ENCODE measurements at places on chromosomes 13 and 19.

- no peak for DNase-seq
Measured at GRCh38 chr19:1905863-1906375, 720 bp downstream of the ADAT3 start.

DNA sequence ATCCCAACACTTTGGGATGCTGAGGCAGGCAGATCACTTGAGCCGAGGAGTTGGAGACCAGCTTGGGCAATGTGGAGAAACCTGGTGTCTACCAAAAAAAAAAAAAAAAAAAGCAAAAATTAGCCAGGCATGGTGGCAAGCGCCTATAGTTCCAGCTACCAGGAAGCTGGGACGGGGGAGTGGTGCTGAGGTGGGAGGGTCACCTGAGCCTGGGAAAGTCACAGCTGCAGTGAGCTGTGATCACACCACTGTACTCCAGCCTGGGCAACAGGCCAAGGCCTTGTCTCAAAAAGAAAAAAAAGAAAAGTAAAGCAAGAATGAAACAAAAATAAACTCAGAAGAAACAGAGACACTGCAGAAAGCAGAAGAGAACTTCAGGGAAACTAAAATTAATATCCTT is 31.6 kb downstream of the MTRF1 start:
- no peak for DNase-seq

DNA sequence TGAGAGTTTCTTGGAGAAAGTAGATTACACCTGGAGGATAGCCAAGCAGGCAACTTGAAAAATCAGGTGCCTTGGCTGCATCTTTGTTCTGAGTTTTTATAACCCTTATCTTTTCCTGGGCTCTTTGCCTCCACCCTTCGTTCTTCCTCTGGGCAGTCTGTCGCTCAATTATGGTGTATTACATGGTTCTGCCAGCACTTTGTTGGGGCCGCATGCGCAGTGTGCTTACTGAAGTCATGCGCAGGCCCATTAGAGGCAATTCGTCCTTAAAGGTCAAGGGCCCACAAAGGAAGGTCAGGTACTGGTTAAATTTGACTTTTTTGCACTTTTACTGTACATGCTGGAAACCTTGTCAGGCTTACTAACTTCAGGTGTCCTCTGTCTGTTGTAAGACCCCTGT is 761.9 kb upstream of the SLITRK5 start:
- DNase-seq, result no peak

- no peak for DNase-seq
Measured at GRCh38 chr19:34787059-34787824, 14.2 kb upstream of the ZNF599 start.

DNA sequence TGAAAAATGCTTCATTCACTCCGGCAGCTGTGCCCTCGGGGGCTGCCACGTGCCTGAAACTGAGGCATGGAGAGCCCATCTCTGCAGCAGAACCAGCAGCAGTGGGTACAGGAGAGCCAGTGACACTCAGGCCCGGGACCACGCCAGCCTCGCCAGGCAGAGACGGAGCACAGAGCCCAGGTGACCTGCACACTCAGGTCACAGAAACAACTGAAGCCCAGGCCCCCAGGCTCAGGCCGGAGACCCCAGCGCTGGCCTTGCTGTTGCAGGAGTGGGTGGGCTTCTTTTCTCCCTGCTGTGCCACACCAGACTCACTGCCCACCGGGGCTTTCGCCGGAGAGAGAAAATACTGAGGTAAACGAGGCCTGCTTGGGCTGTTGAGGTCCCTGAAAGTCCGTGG is 117.3 kb downstream of the SOX1 start:
- DNase-seq, result no peak
